NCI-H1436 treated with DMSO at 0.1 percent for 48 hours (cell line): ENCODE measurements at places on chromosomes 7 and 10.

GRCh38 chr10:72524489-72524888 is 101.4 kb downstream of the MICU1 start:
- no peak for DNase-seq

GRCh38 chr10:80498833-80499741 is 38.6 kb upstream of the SH2D4B start:
- DNase-seq = no peak

DNA sequence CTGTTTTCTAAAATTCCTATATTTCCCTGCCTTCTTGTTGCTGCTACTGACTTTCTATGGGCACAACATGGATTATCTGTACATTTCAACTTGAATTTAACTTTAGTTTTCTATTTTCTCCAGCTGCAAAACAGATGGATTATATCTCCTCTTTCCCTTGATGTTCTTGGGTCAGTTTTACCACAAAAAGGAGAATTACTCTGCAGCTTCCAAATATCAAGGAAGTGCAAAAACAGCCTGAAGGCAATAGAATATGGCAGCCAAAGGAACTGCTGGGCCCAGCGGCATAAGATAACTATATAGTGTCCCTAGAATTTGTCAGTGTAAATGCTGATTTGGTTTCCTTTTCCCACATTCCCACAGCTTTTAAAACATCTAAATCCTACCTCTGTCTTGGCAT is 29.1 kb downstream of the CPED1 start:
- no peak for DNase-seq

GRCh38 chr10:73791871-73792400 is 6.5 kb downstream of the ZSWIM8 start:
- no peak for DNase-seq

GRCh38 chr7:50310361-50310760 is 5.8 kb downstream of the IKZF1 start:
- no peak for DNase-seq

DNA sequence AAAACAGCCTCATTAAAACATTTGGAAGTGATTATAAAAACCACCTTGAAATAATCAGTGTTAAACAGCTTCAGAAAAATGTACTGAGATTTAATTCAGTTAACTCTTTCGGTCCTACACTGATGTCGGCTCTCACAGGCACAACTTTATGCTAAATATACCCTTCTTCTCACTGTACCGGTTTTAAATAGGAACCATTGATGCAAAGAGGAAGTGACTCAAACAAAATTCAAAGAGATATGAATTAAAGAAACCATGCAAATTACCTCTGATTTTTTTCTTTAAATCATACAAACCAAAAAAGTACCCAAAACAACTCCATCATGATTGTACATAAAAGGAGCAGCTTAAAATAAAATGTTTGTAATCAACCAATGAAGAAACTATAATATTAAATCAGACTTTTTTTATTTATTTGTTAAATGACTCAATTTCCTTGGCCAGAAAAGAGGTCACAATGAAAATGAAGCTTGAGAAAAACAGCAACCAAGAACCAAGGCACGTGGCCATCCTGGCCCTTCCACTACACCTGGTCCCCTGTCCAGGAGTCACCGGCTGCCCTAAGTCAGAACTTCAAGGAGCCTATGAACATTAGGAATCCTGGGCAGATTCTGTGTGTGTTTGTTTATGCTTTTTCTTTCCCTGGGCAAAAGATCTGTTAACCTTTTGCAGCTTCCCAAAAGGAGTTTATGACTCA is 73.0 kb upstream of the CABCOCO1 start:
- DNase-seq = no peak

DNA sequence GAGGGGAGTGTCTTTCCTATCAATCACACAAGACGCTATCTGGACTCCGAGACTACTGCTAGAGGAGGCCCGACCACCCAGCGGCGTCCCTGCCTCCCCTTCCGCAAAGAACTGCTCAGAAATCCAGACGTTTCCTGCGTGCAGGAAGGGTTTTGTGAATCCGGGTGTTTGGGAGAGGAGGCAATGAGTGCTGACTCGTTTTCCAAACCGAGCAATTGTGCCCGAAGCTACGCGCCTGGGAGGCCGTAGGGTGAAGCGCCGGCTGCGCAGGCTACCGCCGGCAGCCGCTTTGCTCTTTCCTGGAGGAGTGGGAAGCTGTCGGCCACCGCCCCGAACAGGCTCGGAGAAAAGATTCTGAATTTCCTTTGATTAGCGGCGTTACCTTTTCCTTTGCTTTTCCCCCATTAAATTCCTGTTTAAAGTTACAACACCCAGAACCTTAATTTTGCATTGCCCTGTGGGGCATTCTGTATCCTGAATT is 5.3 kb downstream of the VAX1 start:
- no peak for DNase-seq

GRCh38 chr7:1649751-1650326 is 20.2 kb upstream of the ELFN1 start:
- DNase-seq = no peak

DNA sequence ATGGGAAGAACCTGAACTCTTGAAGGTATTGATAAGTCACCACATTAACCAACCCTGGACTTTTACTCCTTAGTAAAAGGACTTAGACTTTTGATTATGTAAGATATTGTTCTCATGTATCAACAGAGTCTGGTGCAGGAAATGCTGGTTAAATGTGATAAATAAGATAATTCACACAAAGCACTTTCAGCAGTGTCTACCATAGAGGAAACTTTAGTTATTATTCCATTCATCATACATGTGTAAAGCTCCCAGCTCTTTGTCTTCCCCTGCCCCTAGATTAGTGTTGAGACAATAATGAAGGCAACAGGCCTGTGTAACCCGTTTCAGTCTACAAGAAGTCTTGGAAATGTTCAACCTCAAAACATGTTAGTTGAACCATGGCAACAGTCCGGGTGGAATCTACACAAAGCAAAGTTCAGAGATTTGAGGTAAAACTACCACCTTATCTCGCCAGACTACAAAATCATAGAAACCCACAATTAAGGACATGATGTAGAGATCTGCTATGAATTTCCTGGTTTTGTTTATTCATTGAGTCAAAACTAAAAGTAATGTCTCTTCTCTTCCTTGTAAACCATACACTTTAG is 109.9 kb upstream of the ADO start:
- no peak for DNase-seq

DNA sequence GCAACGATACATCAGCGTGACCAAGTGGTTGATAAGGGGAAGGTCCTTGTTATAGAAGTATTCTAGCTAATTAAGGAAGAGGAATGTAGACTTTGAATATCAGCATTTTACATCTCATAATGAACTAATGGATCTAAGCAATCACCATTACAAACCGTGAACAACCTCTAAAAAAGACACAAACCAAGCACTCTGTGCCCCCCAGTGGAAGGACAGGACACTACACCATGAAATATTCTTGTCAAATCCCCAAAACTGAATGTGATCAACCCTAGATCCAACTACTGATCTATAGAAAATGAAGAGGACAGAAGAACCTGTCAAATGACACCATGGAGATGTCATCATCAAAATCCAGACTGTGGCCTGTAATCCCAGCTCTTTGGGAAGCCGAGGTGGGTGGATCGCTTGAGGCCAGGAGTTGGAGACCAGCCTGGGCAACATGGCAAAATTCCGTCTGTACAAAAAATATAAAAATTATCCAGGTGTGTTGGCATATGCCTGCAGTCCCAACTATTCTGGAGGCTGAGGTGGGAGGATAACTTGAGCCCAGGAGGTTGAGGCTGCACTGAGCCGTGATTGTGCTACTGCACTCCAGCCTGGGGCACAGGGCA is 111.3 kb upstream of the CARD11 start:
- no peak for DNase-seq
